ENCODE measurements at places on chromosomes 2 and 18.

- no peak for DNase-seq
Measured at GRCh38 chr18:79872527-79873444, 75.0 kb downstream of the KCNG2 start.

DNA sequence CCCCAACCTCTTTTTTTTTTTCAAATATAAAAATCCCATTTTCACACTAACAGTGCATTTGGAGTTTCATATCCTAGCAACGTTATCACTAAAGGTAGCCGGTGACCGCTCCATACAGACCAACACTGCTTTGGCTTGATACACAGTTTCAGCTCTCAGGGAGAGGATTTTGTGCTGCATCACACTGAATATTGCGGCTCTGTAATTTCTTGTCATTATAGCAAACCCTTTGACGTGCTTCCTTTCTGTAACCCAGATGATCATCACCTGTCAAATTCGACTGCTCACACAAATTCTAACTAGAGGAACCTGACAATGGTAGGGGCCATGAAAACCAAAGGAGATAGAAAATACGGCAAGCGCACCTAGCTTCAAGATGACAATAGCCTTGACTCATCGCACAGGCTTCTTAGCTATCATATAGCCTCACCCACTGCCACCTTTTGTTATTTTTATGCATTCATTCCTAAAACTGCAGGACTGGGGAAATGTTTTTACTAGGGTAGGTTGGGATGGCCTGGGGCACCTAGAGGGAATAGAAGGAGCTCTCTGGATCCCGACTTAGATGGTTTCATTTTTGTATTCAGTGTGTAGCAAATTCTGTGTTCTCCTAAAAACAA, 582.9 kb upstream of the PIK3C3 start:
- DNase-seq: no peak

GRCh38 chr2:68932402-68932801, 20.3 kb downstream of the GKN2 start:
- no peak for DNase-seq

DNA sequence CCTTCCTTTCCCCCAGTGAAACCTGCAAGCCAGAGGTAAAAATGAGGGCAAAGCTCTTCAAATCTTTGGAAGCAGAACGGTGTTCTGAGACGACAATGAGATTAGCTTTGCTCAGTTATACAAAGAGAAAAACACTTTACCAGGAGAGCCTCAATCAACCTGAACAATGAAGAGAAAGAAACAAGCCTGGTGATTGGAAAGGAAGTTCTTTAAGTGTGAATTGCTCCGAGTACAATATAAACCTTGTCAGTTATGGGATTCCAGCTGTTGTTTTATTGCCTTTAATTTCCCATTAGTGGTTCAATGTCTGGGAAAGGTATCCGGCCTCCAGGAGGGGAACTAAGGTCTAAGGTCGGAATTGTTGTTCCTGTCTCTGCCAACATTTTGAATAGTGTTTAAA, 901.6 kb downstream of the EPHA4 start:
- DNase-seq: no peak

DNA sequence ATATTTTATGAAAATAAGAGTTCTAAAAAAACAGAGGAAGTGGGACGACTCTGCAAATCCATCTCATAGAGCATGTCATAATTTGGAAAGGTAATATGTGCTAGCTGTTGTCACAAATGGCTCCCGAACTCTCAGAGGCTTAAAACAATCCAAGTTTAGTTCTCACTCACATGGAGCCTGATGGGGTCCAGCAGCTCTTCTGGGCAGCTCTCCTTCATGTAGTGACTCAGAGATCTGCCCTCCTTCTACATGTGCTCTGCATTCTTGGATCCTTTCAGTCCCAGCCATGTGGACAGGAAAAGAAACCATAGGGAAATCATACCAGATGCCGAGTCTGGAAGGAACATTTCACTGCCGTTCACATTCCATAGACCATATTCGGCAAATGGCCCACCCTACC, 180.1 kb upstream of the APCDD1 start:
- DNase-seq: no peak

DNA sequence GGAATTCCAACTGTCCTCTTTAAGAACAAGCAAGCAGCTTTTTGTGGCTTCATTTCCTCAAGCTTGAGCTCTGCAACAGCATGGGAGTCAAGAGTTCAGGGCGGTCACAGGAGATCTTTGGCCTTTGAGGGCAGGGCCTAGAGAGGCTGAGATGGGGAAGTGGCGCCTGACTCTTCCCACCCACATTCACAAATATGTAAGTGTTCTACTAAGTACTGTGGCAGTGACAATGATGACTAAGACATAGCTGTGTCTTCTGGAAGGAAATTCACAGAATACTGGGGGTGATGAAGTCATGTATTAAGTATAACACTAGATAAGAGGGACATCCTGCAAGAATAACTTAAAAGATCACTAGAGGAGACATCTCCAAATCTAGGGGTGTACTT, 15.0 kb downstream of the RND3 start:
- no peak for DNase-seq

DNA sequence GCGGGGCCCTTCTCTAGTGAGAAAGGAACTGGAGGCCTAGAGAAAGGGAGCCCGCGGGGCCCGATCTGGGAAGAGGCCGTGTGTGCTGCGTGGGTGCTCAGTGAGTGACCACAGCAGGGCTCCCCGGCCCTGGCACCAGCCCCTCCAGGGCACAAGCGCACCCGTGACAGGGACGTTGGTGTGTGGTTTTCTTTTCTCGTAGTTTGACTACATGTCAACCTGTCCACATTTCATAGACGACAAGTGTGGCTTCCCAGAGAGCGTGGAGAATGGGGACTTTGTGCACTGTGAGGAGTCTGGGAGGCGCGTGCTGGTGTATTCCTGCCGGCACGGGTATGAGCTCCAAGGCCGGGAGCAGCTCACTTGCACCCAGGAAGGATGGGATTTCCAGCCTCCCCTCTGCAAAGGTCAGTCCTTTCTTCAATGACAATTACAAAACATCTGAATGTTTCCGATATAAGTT, 83.1 kb downstream of the TPO start:
- DNase-seq: no peak

GRCh38 chr2:137770166-137770565, 194.1 kb upstream of the HNMT start:
- no peak for DNase-seq

DNA sequence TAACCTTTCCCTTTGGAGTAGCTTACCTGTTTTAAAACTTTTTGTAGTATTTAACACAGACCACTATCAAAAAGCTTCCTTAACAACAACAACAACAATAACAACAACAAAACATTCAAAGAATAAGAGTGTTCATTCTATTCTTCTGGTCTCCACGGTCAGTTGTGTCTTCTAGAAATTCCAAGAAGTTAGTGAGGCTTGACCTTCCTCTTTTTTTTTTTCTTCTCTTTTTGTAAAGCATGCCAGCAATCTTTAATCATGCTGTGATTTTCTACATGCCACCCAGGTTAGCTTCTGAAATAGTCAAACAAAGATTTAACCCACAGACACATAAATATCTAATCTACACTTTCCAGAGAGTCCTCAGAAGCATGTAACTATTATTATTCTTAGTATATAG, 28.4 kb upstream of the KLHL14 start:
- DNase-seq: no peak

DNA sequence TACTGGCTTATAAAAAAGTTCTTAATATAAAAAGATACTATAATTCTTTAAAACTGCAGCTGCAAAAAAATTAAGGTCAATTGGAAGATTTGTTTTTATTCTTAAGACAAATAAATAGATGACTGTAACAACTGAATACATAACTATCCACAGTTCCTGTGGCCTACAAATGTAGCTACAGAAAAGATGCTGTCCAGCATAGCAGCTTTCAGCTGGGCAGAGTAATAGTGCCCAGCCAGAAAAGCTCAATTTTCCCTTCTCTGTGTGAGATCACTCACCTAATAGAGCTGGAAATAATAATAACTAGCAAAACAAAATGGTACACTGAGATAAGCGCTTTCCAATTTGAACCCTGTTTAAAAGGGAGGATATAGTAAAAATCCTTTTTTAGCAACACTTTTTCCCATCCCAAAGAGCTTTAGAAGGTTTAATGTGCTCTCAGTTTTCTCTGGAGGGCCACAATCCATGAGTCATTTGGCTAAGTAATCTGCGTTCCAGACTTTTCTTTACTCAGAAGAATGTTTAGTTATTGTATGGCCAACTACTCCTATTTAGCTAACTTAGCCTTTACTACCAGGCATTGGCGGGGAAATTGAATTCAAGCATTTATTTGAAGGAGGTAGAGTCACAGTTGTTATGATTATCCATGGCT, 158.1 kb upstream of the SLC39A10 start:
- no peak for DNase-seq

- no peak for DNase-seq
Measured at GRCh38 chr2:30287190-30287840, 56.0 kb downstream of the LBH start.
